ENCODE measurements at places on chromosomes 1 and 21.

- no peak for DNase-seq
Observed at GRCh38 chr1:25657883-25658760, 41.5 kb downstream of the MAN1C1 start.

GRCh38 chr1:181423301-181423918, 59.9 kb upstream of the CACNA1E start:
- peak; percentile 34 for DNase-seq

GRCh38 chr1:31987135-31987619, 26.5 kb upstream of the KHDRBS1 start:
- DNase-seq = no peak

- no peak for DNase-seq
Observed at GRCh38 chr1:177927021-177927596, 42.7 kb downstream of the SEC16B start.

DNA sequence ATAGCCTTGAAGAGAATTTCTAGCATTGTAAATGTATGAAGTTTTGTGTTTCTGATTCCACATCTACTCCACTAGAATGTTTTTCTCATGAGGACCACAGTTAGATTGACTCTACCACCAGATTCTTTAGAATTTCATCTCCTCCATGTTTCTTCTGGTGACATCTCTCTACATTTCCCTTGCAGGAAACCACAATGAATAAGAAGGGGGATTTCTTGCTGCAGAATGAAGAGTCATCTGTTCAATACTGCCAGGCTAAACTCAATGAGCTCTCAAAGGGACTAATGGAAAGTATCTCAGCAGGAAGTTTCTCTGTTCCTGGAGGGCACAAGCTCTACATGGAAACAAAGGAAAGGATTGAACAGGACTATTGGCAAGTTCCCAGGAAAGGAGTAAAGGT, 18.6 kb downstream of the GBP6 start:
- no peak for DNase-seq

DNA sequence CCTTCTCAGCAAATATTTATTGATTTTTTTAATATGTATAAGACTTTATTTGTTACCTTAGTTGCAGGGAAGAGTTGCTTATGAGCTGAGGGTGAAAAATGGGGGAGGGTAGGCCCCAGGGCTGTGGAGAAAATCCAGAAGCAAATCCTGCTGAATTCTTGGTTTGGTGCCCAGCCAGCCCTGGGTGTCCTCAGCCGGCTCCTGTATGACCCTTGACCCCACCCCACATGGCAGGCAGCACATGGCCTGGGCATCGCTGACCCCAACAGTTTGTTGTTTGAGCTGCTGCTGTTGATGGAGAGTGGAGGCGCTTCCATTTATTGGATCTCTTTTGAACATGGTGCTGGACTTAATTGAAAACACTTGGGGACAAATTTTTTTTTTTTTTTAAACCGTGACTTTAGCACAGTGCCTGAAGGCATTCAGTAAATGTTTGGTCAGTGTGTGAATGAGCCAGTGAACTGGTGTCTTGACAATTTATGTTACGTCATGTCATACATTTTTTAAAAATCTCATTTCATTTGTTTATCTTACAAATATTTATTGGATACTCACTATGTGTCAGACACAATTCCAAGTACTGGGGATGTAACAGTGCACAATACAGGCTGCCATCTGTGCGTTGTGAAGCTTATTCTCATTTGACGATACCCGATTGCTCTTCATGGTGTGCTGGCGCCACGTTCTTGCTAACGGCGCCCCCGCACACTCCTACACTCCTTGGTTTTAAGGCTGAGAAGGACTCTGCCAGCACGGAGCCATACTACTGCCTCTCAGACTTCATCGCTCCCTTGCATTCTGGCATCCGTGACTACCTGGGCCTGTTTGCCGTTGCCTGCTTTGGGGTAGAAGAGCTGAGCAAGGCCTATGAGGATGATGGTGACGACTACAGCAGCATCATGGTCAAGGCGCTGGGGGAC, 98.8 kb downstream of the MTR start:
- DNase-seq = no peak

DNA sequence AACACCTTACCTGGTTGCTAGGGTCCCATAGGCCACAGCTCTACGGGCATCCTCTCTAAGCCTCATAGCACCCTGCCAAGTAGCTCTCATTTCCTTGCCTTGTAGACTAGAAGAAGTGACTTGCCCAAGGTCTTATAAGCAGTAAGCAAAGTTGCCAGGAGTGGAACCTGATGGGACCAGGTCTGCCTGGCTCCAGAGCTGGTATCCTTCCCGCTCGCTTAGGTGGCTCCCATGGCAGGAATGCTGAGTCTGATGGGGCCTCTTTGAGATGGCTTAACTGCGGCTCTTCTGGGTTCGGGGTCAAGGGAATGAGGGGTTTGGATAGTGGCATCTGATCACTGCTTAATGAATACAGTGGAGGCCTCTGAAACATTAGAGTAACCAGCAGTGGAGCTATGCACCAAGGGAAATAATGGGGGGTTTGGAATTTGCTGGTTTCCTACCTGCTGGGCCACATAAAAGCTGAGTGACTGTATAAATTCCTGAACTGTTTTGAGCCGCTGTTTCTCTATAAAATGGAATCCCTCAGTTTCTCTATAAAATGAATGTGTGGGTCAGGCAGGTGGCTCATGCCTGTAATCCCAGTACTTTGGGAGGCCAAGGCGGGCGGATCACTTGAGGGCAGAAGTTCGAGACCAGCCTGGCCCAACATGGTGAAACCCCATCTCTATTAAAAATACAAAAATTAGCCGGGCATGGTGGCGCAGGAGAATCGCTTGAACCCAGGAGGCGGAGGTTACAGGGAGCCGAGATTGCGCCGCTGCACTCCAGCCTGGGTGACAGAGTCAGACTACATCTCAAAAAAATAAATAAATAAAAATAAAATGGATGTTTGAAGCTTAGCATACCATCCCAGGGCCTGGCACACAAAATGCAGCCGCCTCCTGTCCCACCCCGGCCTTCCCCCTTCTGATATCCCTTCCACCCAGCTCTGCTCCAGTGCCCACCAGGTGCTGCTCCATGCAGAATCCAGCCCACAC, 12.4 kb downstream of the FAM151A start:
- no peak for DNase-seq

- DNase-seq = no peak
Observed at GRCh38 chr21:44253832-44254710, 7.6 kb downstream of the DNMT3L start.

DNA sequence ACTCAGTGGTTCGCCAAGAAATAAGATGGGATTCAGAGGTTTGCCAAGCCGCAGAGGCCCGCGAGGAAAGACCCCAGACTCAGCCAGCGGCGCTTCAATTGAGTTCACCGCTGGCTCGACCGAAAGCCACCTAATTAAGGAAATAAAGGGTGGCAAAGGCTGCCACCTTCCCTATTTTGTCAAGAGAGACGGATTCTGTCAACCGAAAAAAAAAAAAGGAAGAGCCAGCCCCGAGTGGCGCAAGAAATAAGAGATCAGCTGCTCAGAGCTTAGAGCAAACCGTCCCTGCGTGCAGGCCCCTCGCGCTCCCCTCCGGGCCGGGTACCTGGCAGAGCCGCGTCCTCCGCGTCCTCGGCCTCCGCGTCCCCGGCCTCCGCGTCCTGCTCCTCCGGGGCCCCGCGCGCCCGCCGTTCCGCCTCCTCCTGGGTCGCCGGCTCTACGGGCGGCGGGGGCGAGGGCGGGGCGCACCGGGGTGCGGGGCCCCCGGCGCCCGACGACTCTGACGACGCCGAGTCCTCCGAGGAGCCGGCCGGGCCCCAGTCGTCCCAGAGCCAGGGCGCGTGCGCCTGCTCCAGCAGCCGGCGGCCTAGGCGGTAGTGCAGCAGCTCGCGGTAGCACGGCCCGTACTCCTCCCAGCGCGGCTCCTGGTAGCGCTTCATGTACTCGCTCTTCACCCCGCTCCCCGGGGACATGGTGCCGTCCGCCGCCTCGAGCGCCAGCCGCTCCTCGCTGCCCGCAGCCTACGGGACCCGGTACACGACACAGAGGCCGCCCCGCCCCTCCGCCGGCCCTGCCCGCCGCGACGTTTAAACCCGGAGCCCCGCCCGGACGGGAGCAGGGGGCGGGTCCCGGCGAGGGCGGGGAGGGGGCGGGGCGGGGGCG, 832 bp downstream of the CCSAP start:
- peak; percentile 90 for DNase-seq

GRCh38 chr1:16048573-16049189, 5.1 kb downstream of the CLCNKB start:
- DNase-seq = peak; percentile 64

GRCh38 chr1:34856697-34857096, 2.9 kb downstream of the SMIM12 start:
- DNase-seq = no peak

GRCh38 chr21:46412521-46413364, 45.9 kb upstream of the DIP2A start:
- no peak for DNase-seq

- DNase-seq = no peak
Observed at GRCh38 chr1:17653276-17653675, 101.9 kb upstream of the ACTL8 start.

DNA sequence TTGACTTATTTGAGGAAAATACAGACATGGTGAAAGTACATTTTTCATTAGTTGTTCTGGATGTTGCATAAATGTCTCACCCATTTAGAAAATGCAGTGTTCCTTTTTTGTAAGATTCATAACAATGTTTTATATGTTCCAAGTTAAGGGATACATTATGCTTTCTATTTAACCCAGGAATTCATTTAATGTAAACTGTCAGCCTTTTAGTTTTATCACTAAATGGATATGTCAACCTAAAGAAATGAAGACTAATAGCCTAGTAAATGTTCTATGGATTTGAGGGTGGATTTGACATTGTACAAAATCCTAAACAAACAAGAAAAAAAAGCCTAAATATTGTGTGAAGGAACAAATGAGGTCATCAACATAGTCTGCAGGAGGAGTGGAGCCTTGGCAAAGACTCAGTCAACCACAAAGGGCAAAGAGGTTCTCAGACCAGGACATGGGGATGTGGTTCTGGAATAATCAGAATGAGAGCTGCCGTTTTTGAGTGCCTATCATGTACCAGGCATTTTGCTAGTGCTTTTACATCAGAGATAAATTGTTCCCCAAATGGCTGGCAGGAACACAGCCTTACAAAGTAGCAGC, 8.8 kb upstream of the INSL5 start:
- no peak for DNase-seq

Data from NCI-H1436 (cell line).